Ovary (tissue), 10 donors: ENCODE measurements at places on chromosomes 7 and 10. TPM values are rescaled to one million over a fixed set of nuclear protein-coding genes. Genes with fewer than 3 reads are reported as not detected.
A peak's percentile ranks its signal among the peaks of the same experiment; 100 is the strongest.

- no peaks in the 10 kb centered on the region for H3K27me3 ChIP-seq
- DNase-seq, result no peak
- no peak overlapping the region for H3K27ac ChIP-seq
- H3K4me1 ChIP-seq, result peaks cover 2% of the 10 kb centered on the region
These were observed 104.2 kb downstream of the PTPN20 start for GRCh38 chr10:47015404-47015803.

DNA sequence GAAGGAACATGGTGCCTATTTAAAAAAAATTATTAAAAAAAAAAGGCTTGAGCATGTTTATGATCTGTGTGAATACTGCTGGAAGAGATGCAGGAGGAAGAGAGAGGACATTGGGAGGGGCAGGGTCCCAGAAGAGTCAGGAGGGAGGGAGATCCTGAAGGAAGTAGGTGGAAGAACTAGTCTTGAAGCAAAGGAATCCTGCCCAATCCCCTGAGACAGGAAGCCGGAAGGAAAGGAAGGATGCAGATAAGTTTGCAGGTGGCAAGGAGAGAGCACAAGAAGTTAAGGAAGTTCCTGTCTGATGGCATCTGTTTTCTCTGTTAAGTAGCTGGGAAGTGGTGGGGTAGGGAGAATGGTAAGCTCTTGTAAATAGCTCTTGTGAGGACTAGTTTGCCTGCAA, 318.5 kb downstream of the DOCK4 start:
- no peaks in the 10 kb centered on the region for H3K36me3 ChIP-seq
- H3K27ac ChIP-seq, result no peak overlapping the region

GRCh38 chr10:73588656-73589055, 2.5 kb downstream of the USP54 start:
- no peak overlapping the region for H3K27ac ChIP-seq
- H3K4me3 ChIP-seq, result no peak overlapping the region
- no peak for DNase-seq
- peaks cover 4% of the 10 kb centered on the region for H3K4me1 ChIP-seq
- no peaks in the 10 kb centered on the region for H3K36me3 ChIP-seq

GRCh38 chr7:28686418-28686800, 271.7 kb downstream of the TRIL start:
- peak; percentile 33 for DNase-seq
- peak overlapping the region; percentile 35 for H3K27ac ChIP-seq
- peak overlapping the region; percentile 31 for H3K4me3 ChIP-seq
- H3K27me3 ChIP-seq, result no peaks in the 10 kb centered on the region
- H3K4me1 ChIP-seq, result no peaks in the 10 kb centered on the region
- H3K36me3 ChIP-seq, result no peaks in the 10 kb centered on the region

The OPALIN gene
- not detected for total RNA-seq

The MINDY4 gene
- 25.9 TPM for total RNA-seq

The FAM3C gene
- 51.7 TPM for total RNA-seq

The PRLHR gene
- total RNA-seq, result not detected

The CCSER2 gene
- total RNA-seq, result 86.3 TPM

The THSD7A gene
- 6.8 TPM for total RNA-seq
